ENCODE measurements at places on chromosomes 5 and 9. TPM values are rescaled to one million over a fixed set of nuclear protein-coding genes. Genes with fewer than 3 reads are reported as not detected.

BSPRY gene
- 16.1 TPM for polyA plus RNA-seq

CAMK2A gene
- polyA plus RNA-seq = 0.06 TPM

RLN2 gene
- polyA plus RNA-seq = not detected

ZDHHC11B gene
- 1.2 TPM for polyA plus RNA-seq

COL23A1 gene
- 0.56 TPM for polyA plus RNA-seq

PTPRD gene
- polyA plus RNA-seq = 0.46 TPM

LECT2 gene
- not detected for polyA plus RNA-seq

UAP1L1 gene
- polyA plus RNA-seq = 4.1 TPM

MSX2 gene
- 1.0 TPM for polyA plus RNA-seq

PCDHGA2 gene
- 0.06 TPM for polyA plus RNA-seq

ATP10B gene
- polyA plus RNA-seq = 1.6 TPM

SNX2 gene
- polyA plus RNA-seq = 28.5 TPM

SURF6 gene
- 14.8 TPM for polyA plus RNA-seq

DBN1 gene
- 22.7 TPM for polyA plus RNA-seq

OTP gene
- polyA plus RNA-seq = not detected

IFNA21 gene
- not detected for polyA plus RNA-seq

SLC27A6 gene
- polyA plus RNA-seq = not detected

ZNF879 gene
- 1.9 TPM for polyA plus RNA-seq

PCDHA12 gene
- polyA plus RNA-seq = 0.05 TPM

IFNA2 gene
- not detected for polyA plus RNA-seq

TXNDC8 gene
- polyA plus RNA-seq = not detected

SPINK13 gene
- polyA plus RNA-seq = 1.4 TPM

ARHGEF37 gene
- polyA plus RNA-seq = 15.1 TPM

CAMK4 gene
- polyA plus RNA-seq = 6.3 TPM

FAM169A gene
- 0.35 TPM for polyA plus RNA-seq

KIF27 gene
- 0.50 TPM for polyA plus RNA-seq

SGCD gene
- 1.8 TPM for polyA plus RNA-seq

PCDHB2 gene
- polyA plus RNA-seq = 1.3 TPM

KCNV2 gene
- polyA plus RNA-seq = not detected

PRELID2 gene
- polyA plus RNA-seq = 18.6 TPM

PDE4D gene
- polyA plus RNA-seq = 6.1 TPM

ADCY2 gene
- polyA plus RNA-seq = 3.1 TPM

ADGRD2 gene
- polyA plus RNA-seq = not detected

ANKRD55 gene
- 0.08 TPM for polyA plus RNA-seq

SLC34A1 gene
- polyA plus RNA-seq = 0.10 TPM
